ENCODE measurements at places on chromosomes 1 and 21.

- DNase-seq, result peak; percentile 60
Measured at GRCh38 chr1:20151906-20152598, 12.9 kb downstream of the PLA2G2F start.

GRCh38 chr1:209030454-209031167 is 552.9 kb upstream of the CAMK1G start:
- no peak for DNase-seq

DNA sequence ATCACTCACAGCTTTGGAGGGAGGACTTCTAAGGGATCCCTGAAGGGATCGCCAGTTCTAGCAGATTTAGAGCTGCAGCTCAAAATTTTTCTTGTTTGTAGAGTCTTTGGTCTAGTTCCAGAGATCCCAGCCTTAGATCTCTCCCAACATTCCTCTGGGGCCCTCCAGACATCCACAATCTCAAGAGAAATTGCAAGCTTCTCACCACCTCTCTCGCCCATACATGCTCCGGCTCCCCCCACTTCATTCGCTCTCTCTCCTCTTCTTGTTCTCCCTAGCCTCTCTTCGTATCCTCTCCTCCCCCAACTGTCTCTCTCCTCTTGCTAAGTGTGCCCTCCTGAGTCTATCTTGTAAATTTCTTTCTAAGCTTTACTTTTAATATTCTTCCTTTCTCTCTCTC is 15.1 kb upstream of the TUT4 start:
- DNase-seq, result no peak

DNA sequence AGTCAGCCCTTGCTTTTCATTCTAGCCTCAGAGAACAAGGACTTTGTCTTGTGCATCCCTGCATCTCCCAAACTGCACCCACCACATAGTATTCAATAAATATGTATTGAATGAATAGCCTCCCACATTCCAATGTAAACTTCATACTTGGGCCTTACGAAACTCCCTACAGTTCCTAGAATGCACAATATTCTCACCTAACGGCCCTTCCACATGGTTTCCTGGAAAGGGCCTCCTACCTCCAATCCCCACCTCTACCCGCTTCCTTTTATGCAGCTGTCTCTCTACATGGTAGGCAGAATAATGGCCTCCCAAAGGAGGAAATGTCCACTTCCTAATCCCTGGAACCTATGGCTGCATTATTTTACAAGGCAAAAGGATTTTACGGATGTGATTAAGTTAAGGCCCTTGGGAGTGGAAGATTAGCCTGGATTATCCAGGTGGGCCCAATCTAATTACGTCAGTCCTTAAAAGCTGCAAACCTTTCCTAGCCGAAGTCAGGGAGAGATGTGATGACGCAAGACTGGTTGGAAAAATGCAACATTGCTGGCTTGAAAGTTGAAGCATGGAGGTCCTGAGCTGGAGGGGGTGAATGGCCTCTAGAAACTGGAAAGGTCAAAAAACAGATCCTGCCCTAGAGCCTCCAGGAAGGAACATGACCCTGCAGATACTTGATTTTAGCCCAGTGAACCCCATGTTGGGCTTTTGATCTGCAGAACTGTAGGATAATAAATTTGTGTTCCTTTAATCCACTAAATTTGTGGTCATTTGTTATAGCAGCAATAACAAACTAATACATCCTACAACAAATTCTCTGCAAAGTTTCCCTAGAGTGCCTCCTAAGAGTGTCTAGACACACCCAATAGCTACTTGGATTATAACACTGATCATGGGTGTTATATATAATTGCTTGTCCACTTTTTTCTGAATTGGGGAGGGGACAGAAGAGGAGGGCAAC is 5.2 kb upstream of the PIK3C2B start:
- no peak for DNase-seq

- no peak for DNase-seq
Measured at GRCh38 chr1:230208619-230209261, 141.7 kb downstream of the GALNT2 start.

GRCh38 chr21:15250384-15250783 is 185.6 kb upstream of the NRIP1 start:
- no peak for DNase-seq

GRCh38 chr1:57017200-57017599 is 51.4 kb upstream of the C8B start:
- no peak for DNase-seq

GRCh38 chr1:1906185-1907097 is 8.6 kb upstream of the CALML6 start:
- DNase-seq, result peak; percentile 39

DNA sequence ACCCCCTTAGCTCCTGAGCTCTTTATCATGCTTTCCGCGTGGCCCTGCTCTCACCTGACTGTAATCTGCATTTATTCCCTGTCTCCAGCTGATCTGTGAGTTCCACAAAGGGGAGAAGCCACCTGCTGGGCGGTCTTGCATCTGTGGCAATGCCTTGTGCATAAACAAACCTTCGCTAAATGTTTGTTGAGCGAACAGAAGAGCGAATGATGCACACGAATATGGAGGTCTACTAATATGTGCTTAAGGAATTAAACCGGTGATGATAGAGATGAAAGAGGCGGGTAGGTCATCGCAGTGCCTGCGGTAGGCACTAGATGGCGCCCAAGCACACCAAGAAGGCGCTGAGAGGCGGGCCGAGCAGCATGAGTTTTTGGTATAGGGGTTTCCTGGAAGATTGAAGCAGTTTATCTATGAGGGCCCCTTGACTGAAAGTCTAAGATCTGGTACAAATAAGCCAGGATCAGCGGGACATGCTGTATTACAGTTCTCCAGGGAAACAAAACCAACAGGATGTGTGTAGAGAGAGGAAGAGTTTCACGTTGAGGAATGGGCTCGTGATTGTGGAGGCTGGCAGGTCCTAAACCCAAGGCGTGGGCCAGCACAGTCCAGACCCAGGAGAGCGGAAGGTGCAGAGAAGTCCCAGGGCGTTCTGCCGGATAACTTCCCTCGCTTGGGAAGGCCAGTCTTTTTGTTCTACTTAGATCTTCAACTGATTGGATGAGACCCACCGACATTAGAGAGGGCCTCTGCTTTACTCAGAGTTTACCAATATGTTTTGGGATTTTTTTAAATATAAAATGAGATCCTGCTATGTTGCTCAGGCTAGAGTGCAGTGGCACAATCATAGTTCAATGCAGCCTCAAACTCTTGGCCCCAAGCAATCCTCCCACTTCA is 34.7 kb downstream of the TOMM20 start:
- peak; percentile 70 for DNase-seq

GRCh38 chr1:44235808-44236207 is 22.5 kb downstream of the DMAP1 start:
- DNase-seq, result no peak

DNA sequence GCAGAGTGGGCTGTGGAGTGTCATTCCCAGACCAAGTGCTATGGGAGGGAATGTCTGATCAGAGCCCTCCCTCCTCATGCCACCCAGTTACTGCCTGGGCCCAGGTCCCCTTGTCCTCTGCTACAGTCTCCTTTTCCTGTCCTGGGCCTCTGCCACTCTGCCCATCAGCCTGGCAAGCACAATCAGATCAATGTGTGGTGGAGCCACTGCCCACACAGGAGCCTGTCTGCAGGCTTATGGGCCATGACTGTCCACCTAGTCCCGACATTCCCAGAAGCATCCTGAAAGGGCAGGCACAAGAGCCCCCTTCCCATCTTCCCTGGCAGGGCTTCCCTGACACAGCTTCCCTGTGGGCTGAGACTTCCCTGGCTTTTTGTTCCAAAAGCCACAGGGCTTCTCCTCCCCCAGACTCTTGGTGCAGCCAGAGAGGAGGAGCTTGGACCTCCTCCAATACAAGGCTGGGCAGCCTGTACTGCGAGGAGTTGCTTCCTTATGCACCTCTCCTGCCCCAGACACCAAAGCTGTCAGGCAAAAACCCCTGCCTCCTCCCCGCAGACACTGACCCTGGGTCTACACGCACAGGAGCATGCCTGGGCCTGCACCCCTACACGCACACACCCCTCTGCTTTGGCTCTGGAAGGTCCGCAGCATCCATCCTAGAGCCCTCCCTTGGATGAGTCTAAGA is 29.2 kb upstream of the CNTN2 start:
- no peak for DNase-seq

DNA sequence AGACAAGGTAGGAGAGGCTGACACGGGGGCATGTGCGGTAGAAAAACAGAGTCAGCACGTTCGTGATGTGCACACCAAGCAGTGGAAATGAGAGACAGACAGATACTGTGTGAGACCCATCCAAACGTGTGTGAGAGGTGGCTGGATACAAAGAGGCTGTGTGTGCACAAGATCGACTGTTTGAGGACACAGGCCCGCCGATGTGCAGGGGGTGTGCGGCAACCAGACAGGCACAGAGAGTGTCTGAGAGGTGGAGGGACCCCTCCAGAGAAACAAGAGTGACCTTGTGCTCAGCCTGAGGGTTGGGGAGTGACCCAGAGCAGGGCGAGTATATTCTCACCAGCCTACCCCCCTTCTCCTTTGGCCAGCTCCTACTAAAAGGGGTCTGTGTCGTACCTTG is 97.8 kb upstream of the IPO9 start:
- no peak for DNase-seq

- DNase-seq, result no peak
Measured at GRCh38 chr21:33063907-33064622, 5.9 kb upstream of the OLIG1 start.

DNA sequence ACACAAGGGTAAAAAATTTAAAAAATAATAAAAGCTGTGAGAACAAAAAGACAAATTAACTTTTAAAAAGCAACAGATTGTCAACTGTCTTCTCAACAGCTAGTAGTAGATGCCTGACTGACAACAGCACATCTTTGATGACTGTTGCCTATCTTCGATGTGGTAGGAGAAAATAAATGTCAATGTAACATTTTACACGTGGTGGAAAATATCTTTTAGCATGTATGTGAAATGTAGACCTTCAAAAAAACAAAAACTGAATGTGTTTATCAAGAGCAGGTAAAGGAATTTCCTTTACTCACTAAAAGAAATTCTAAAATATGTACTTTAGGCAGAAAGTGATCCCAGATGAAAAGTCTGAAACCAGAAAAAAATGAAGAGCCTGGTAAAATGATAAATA is 42.9 kb downstream of the CD53 start:
- DNase-seq, result no peak

DNA sequence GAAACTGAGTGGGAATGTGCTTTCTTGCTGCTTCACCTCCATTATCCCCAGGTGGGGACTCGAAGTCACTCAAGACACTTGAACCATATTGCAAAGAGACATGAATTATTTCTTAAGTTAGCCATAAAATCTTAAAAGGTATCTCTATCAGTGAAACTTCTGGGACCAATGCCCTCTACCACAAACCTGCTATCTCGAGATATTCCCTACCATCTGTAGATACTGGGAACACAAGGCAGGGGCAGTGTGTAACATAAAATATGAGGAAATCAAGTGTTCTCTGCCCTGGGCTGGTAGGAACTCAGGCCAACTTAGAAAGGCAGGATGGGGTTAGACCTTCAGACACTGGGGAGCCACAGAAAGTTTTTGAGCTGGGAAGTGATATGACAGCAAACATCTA is 1.3 kb upstream of the CD58 start:
- DNase-seq, result no peak

GRCh38 chr1:182185136-182185535 is 123.6 kb upstream of the ZNF648 start:
- no peak for DNase-seq

- DNase-seq, result no peak
Measured at GRCh38 chr1:116389013-116389412, 16.0 kb downstream of the ATP1A1 start.

DNA sequence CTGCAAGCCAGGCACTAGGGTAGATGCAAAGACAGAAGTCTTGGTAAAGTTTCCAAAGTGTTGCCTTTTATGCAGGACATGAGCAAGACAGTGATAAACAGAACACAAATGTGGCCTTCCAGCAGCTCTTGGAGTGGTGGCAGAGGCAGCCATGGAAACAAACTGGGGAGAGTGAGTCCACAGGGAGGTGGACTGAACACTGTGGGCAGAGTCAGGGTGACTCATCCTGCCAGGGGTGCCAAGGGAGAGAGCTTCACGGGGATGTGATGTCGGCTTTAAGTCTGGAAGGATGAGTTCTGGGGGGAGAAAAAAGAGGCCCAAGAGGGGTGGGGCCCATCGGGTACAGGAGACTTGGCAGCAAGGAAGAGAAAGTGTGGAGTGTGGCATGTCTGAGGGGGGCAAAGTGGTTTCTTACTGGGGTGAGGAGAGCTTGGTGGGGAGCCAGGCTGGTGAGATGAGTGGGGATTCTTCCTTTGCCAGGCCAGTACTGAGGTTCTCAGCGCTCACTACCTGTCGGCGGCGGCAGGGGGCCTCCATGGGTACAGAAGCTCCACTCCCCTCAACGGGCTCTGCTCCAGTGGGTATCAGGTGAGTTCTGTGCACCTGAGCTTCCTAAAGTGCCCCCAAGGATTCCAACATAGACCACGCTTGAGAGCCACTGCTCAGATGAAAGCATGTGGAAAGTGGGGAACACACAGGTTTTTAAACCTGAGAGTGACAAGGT is 41.8 kb downstream of the KIAA0040 start:
- DNase-seq, result no peak
